ENCODE measurements at places on chromosomes 7 and 10.

GRCh38 chr10:33612551-33612950 is 278.1 kb upstream of the NRP1 start:
- DNase-seq = no peak

- DNase-seq = no peak
Observed at GRCh38 chr7:47552621-47553020, 29.3 kb downstream of the TNS3 start.

DNA sequence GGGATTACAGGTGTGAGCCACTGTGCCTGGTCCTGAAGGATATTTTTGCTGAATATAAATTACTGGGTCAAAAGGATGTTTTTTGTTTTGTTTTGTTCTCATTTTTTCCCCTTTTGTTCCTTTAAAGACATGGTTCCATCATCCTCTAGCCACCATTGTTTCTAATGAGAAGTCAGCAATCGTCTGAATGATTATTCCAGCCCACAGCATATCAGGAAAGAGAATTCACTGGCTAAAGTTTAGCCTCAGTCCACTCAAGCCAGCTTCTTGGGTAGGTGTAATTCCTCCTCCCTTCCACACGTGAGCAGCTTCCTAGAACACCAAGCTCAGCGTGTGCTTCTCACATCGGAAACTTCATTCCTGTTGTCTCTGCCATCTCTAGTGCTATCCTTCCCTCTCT is 112.8 kb upstream of the INSIG1 start:
- no peak for DNase-seq

DNA sequence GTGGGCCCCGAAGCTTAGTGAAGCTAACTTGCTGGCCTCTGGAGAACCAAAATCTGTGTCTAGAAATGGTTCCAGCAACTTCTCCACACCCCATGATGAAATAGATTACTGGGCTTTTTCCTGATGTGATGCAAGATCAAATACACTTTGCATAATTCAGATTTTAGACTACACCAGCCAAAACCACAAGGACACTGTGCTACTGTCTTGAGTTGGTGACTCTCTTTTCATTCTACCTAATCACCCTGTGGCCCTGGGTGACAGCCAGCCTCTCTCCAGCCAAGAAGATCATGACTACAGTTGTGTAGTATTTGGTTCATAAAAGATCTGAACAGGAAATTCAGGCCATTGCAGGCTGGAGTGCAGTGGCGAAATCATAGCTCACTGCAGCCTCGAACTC is 22.2 kb downstream of the AZGP1 start:
- no peak for DNase-seq

GRCh38 chr7:29140873-29141468 is 5.4 kb downstream of the CPVL start:
- no peak for DNase-seq

- DNase-seq = no peak
Observed at GRCh38 chr7:985915-986741, 3.1 kb downstream of the CYP2W1 start.

DNA sequence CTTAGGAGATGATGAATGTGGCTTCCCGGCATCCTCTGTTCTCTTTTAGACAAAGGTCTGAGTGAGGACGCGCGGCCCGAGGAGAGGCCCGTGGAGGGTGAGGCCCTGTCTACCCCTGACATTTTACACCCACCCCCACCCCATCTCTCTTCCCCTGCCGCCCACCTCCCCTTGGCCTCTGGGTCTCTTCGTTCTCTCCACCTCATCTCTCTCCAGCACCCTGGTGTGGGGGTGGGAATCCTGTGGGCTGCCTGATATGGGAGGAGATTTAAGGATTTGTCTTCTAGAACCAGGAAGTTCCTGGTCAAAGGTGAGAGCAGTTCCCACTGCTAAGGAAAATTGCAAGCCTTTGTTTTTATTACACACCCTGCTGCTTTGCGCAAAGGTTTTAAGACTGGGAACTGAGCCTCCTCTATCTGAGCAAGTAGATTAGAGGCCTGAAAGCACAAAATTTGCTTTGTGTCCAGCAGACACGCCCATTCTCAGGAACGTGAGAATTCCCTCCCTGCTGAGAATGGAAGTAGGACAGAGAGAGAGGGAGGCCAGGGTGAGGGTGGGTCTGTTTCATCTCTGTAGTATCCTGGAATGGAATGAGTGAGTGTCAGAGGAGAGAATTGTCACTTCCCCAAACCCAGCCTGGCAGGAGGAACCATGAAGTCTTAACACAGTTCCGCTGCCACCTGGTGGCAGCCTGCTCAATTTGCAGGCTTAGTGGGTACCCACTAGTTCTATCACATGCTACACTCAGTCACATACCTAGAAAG is 91.2 kb downstream of the GTF2IRD1 start:
- DNase-seq = no peak

- no peak for DNase-seq
Observed at GRCh38 chr10:8705415-8705814, 650.9 kb downstream of the GATA3 start.

- DNase-seq = peak; percentile 74
Observed at GRCh38 chr10:70191972-70192305, 21.6 kb upstream of the SAR1A start.

- DNase-seq = no peak
Observed at GRCh38 chr10:97914171-97914836, 64.7 kb downstream of the GOLGA7B start.

- DNase-seq = no peak
Observed at GRCh38 chr7:98771941-98772603, 97.7 kb downstream of the TMEM130 start.

DNA sequence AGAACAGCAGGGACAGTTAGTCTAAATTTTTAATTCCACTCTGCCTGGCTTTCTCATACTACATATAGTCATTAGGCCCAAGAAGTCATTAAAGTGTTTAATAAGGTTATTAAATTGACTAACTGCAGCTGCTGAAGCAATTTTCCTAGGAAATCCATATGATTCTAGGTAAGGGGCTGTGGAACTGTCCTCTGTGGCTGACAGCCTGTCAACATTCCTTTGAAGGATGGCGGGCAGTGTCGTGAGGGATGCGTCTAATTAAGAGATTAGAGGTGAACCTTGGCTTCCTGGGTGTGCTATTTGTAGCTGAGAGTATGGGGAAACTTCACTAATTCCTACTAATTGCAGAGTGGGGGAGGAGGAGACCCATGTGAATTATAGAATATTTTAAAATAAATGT is 64.6 kb downstream of the SNX10 start:
- no peak for DNase-seq

DNA sequence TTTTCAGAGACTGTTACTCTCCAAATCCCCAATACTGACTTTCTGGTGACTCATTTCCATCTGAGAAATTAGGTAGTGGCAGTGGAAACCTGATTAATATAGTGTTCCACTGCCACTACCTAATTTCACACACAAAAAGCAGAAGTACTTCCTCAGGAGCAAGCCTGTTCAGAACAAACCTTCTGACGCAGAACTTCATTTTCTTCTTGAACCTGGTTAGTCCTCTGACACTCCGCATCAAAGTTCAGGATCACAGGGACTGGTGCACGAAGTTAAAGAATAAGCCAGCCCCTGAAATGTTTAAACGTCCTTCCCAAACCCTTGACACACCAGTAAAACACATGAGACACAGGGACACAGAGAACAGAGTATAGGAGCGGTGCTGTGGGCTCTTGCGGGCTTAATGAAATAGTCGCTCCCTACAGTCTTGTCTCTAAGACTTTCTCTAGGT is 4.4 kb downstream of the WDR91 start:
- no peak for DNase-seq

- no peak for DNase-seq
Observed at GRCh38 chr7:132817949-132818348, 241.7 kb upstream of the PLXNA4 start.

DNA sequence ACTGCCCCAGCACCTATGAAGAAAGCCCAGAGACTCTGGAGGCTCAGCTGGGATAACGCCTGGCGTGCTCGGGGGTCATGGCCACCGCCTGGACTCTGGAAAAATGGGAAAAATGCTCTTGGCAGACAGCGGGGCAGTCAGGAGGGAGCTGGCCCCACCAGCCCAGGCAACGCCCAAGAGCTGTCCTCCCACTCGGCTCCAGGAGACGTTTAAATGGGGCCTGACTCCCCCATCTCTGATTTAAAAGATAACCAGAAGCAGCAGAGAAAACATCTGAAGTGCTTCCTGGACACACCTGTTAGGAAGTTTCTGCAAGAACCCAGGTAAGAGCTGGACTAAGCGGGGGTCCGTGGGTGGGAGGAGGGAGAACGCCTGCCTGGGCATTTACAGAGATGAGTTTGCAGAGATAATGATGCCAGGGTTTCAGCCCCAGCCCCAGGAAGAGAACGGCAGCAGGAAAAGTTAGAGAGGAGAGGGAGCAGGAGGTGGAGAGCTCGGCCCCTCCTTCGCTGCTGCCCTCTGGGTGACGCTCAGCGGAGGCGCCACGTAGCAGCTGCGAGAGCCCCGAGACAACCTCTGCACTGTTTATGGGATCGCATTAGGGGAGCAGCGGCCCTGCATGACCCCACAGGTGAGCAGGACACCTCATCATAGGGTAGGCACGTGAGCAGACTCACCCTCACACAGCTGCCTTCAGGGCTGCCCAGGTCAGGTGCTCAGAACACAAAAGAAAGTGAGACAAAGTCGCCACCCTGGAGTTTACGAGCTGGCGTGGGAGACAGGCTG is 83.5 kb upstream of the INSIG1 start:
- DNase-seq = no peak

GRCh38 chr10:73907841-73908517 is 3.0 kb upstream of the PLAU start:
- DNase-seq = no peak

GRCh38 chr7:16708980-16709379 is 44.6 kb upstream of the TSPAN13 start:
- DNase-seq = peak; percentile 79

- no peak for DNase-seq
Observed at GRCh38 chr7:33852838-33853237, 52.5 kb upstream of the BMPER start.

- DNase-seq = no peak
Observed at GRCh38 chr7:50209461-50210135, 94.9 kb upstream of the IKZF1 start.

- no peak for DNase-seq
Observed at GRCh38 chr10:110172155-110172554, 35.2 kb upstream of the MXI1 start.

GRCh38 chr10:57654856-57655255 is 612.8 kb downstream of the IPMK start:
- no peak for DNase-seq
